Mucosa of descending colon (tissue), 3 donors: ENCODE measurements at places on chromosomes 3 and 15. TPM values are rescaled to one million over a fixed set of nuclear protein-coding genes. Genes with fewer than 3 reads are reported as not detected.

DNA sequence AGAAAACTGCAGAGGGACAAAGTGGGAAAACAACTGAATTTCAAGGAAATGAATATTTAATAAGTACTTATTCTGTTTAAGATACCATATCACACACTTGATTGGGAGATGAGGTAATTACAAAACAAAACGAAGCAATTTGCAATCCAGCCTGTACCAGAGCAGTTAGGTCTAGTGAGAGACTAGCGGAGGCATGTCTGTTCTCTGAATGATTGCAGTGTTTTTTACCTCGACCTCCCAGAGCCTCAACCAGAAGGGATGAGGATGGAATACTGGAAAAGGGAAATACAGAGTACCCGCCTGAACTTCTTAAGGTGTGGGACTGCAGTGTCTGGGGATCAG lies 59.5 kb downstream of the PIK3CB start:
- no peak for DNase-seq

DNA sequence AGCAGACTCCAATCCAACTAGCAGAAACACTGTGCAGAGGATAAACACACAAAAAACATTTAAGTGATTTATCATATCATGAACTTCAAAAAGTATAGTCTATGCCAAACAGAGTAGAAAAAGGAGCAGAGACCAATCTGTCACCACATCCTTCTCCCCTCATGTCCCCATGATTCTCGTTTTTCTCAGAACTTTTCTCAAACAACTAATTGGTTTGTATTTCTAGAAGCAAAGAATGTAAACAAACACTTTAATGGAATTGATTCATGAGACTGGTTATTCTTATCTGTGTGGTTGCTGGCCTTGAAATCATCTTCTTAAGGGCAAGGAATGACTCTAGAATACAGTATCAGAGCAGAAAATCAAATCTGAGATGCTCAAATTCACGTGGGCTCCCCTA lies 294.2 kb upstream of the THBS1 start:
- DNase-seq = no peak

DNA sequence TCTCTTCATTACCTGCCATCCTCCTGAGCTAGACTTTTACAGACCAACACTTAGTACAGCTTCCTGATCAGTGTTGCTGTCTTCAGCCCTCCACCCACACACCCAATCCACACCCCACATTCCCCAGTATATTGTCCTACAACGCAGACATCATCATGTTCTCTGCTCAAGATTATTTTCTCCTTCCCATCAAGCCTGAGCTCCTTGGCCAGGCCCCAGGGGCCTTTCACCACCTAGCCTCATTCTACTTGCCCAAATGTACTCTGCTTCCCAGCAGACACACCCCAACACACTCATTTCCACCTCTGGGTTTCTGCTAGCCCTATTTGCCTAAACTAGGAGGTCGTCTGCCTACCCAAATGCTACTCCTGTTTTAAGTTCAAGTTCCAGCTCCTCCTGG lies 37.0 kb downstream of the DAPK2 start:
- no peak for DNase-seq

DAZL gene
- not detected for total RNA-seq
